Left renal cortex interstitium (tissue), 4 donors: ENCODE measurements at places on chromosomes 5 and 9. TPM values are rescaled to one million over a fixed set of nuclear protein-coding genes. Genes with fewer than 3 reads are reported as not detected.

GRCh38 chr5:154984946-154985516, 28.5 kb upstream of the KIF4B start:
- DNase-seq: no peak

DNA sequence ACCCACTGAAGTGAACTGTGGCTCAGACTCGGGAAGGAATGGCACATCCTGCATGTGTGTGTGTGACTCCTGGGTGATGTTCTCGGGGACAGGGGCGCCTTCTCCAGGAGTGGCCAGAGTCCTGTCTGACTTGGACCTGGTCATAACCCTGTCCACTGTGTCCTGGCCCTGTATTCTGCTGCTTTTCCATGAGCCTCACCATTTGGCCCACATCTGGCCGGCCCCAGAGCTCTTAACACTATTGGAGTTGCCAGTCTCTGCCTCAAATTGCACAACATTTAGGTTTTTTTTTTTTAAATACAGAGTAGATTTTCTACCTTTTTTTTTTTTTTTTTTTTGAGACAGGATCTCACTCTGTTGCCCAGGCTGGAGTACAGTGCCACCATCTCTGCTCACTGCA, 278.3 kb upstream of the TUT7 start:
- DNase-seq: no peak

GRCh38 chr9:103287361-103287760, 292.2 kb downstream of the CYLC2 start:
- DNase-seq: no peak

DNA sequence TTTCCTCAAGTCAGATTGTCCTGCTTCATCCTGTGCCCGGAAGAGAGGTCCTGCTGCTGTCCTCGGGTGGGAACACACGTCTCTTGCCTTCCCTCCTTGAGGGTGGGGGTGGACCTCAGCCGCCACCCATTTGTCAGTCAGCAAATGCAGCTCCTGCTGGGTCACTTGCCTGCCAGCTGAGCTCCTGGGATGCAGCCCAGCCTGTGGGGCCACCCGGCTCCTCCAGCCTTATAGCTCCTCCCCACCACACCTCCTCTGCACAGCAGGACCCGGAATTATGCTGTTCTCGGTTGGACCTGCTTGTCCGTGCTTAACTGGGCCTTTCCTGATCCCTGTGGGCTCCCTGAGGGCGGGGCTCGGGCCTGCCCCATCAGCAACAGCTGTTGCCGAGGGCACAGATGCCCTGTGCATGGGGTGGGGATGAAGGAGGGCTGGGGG, 52.7 kb downstream of the RXRA start:
- no peak for DNase-seq

- DNase-seq: no peak
Measured at GRCh38 chr9:108813951-108814601, 41.7 kb downstream of the ACTL7B start.

DNA sequence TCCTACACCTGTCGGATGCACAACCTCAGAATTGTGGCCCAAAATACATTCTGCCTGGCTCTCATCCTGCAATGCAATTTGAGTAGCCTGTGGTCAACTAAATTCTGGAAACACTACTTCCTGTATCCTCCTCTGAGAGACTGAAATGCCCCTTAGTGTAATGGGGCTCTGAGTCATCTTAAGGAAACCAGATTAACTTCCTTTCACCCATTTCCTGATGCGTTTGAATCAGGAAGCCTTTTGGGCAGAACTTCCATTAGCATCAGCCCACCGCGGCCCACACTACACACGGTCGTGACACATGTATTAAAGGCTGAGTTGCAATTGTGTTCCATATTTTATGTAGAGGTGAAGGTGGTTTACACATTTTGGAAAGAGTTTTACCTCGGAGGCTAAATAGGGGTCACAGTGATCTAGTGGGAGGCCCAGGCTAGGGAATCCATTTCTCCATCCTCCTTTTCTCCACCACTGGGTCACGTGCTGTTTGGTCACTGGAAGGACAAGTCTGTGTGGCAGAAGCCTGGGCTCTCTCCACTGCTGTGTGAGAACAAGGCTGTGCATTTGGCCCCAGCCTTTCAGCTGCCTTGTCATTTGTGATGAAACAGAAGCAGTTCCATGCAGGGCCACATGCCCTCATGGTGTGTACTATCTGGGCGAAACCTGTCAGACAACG, 55.9 kb downstream of the DAP start:
- no peak for DNase-seq

GRCh38 chr9:68651280-68651893, 53.7 kb upstream of the PIP5K1B start:
- no peak for DNase-seq

GRCh38 chr5:142327111-142327842, 2.5 kb upstream of the SPRY4 start:
- no peak for DNase-seq

- DNase-seq: no peak
Measured at GRCh38 chr5:67879620-67880510, 335.7 kb upstream of the PIK3R1 start.

DNA sequence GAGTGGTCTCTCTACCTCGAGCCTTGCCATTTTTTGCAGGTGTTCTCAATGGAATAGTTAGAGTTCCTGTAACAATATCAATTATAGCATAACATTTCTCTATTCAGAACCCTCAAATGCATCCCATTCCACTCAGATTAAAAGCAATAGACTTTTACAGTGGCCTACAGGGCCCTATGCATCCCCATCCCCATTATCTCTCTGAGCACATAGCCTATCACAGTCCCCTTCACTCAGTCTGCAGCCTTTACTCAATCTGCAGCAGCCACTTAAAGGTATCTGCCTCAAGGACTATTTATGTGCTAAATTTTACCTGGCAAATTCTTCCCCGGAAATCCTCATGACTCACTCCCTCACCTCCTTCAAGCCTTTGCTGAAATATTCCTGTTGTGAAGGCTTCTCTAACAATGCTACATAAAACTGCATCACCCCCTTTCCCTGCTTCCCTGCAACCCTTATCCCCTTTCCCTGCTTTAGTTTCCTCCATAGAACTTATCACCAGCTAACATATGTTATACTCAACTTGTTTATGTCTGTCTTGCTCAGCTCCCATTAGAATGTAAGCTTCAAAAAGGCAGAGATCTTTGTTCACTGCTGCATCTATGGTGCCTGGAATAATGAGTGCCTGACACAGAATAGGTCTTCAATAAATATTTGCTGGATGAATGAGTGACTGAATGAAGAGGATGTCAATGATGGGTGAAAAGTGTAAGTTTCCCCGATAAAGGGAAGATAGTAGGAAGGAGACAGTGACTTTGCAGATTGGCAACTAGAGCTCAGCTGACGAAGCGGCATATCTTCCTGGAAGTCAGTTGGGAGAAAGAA, 54.1 kb upstream of the ZNF366 start:
- DNase-seq: no peak

DNA sequence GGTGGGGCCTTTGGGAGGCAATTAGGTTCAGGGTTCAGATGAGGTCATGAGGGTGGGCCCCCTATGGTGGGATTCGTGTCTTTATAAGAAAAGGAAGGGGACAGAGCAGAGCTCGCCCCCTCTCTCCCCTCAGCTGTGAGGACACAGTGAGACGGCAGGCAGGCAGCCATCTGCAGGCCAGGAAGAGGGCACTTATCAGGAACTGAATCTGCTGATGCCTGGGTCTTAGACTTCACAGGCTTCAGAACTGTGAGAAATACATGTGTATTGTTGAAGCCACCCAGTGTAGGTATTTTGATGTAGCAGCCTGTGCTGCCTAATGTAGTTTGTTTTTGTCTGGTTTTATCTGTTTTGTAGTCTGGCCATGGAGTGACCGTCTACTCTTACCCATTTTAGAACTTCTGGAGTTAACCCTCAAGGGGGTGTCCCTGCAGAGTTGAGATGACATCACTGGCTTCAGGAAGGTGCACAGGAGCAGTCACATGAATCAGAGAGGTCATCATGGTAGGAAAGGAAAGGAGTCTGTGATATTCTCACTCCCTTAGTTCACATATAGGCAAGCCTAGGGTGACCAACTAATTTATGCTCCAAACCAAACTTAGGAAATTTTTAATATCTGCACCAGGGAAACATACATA, 71.0 kb downstream of the LRRC70 start:
- no peak for DNase-seq

DNA sequence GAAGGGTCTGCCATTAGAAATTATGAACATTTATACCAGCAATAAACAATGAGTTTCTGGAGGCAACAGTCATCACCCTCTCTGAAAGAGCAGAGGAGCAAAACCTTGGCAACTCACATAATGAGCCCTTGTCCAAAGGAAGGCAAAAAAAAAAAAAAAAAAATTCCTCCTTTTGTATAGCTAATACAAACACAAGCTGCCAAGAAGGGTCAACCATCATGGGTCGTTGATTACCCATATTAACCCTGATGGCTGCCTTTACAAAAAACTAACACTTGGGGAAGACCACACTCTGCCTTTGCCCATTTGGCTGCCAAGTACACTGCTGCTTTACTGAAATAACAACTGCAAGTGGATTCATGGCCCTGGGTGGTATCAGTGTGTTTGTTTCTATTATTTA, 272.7 kb downstream of the ADAMTSL1 start:
- no peak for DNase-seq

DNA sequence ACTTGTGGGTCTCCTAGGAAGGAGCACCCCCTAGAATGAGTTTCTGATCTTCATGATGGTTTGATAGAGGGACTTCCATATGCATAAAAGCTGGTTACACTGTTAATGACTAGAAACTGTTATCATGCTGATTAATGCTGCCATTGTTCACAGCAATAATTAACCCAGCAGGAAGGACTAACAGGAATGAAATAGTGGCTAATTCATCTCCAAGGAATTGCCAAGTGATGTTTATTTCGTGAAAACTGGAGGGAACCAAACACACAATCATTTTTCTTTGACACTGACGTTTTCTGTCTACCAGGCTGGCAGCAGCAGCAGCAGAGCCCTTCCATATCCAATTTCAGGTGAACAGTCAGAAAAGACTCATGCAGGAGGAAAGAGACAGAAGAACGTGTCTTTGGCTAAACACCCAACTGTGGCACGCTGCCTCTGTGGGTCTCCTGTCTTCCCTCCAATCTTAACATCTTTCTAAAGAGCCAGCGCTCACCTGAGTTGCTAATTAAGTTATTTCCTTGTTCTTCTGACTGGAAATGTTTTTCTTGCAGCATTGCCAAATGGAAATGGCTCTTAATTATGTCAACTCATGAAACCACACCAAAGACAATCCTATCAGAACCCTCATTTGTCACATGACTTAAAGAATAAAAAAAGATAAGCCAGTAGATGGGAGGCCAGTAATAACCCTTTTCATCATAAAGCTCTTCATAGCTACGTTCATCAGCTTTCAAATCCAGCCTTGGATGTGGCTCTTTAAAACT, 181.5 kb downstream of the SLIT3 start:
- no peak for DNase-seq

GRCh38 chr5:139426203-139426885, 13.0 kb downstream of the DNAJC18 start:
- no peak for DNase-seq

- DNase-seq: no peak
Measured at GRCh38 chr9:133375116-133375723, 640 bp downstream of the SURF4 start.

DNA sequence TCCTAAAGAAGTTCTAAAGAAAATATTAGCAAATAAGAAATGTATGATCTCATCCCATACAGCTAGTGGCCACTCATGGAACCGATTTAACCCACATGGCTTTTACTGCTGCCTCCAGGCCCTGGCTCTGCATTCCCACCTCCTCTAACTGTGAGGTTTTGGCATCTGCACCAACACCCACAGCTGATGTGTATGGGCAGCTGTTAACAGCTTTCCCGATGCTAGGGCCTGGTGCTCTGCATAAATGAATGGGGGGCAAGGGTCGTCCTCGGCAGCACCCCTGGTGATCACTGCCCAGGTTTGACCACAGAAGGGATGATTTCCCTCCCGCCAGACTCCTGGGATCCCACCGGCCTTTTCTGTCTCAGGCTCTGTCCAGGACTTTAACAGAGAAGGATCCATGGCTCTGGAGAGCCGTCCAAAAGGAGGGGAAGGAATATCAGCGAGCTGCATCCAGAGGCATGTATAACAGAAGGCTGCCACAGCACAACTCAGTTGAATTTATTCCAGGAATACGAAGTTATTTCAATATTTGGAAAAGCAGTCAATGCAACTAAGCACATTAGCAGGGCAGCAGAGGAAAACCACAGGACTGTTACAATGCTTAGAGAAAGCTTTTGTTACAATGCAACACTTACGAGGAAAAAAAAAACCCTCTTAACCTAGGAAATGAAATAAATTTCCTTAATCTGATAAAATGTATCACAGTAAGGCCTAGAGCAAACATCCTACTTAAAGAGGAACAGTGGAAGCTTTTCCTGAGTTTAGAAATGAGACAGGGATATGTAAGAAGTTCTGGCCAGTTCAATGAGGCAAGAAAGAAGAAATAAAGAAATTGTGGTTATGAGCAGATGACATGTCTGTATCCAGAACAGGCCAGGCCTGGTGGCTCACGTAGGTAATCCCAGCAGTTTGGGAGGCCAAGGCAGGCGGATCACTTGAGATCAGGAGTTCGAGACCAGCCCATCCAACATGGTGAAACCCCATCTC, 63.1 kb downstream of the NACC2 start:
- DNase-seq: no peak

- no peak for DNase-seq
Measured at GRCh38 chr9:124208571-124208970, 49.2 kb upstream of the NEK6 start.

- no peak for DNase-seq
Measured at GRCh38 chr5:177592905-177593304, 902 bp downstream of the TMED9 start.

- no peak for DNase-seq
Measured at GRCh38 chr9:8136477-8136876, 336.9 kb upstream of the DMAC1 start.

GRCh38 chr5:176188506-176189193, 49.6 kb upstream of the SIMC1 start:
- DNase-seq: no peak

- no peak for DNase-seq
Measured at GRCh38 chr9:107169796-107170195, 113.3 kb upstream of the RAD23B start.

DNA sequence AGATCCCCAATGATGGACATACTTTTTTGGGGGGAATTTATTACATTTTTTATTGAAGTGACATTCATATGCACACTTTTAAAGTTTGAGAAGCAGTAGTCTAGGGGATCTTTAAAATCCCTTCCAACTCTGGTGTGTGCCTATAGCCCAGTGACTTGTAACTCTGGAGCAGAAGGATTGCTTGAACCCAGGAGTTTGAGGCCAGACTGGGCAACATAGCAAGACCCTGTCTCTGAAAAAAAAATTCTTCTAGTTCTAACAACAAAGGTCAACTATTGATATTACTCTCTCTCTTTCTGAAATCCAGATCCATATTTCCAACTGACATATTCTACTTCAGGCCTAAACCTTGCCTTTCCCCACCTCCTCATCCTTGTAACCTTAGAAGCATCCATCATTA, 148.2 kb upstream of the SPRY4 start:
- no peak for DNase-seq

UBTD2 gene
- 62.8 TPM for polyA plus RNA-seq

PCDHGA6 gene
- polyA plus RNA-seq: 7.4 TPM

GOLM1 gene
- 164 TPM for polyA plus RNA-seq

FIBCD1 gene
- polyA plus RNA-seq: 0.32 TPM

INSL4 gene
- not detected for polyA plus RNA-seq

HK3 gene
- 0.30 TPM for polyA plus RNA-seq

MYOZ3 gene
- 6.2 TPM for polyA plus RNA-seq
